Lung microvascular endothelial cell (primary cell): ENCODE measurements at places on chromosomes 13 and 19. TPM values are rescaled to one million over a fixed set of nuclear protein-coding genes. Genes with fewer than 3 reads are reported as not detected.

- peak; percentile 84 for DNase-seq
Measured at GRCh38 chr13:24911133-24911908, 147.4 kb downstream of the RNF17 start.

GRCh38 chr13:105105471-105105870, 1430.0 kb downstream of the EFNB2 start:
- no peak for DNase-seq

DNA sequence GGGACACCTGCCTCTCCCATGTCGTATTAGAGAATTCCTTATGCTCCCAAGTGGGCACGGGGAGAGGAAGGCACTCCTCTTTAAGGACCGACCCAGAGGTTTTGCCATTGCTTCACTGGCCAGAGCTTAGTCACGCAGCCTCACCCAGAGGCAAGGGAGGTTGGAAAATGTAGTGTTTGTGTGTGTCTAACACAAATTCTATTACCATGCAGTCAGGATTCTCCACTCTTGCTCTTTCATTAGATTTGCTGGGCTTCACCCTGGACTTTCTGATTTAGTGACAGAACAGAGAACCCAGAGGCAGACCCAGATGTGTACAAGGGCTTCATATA, 14.6 kb upstream of the NCCRP1 start:
- no peak for DNase-seq

DNA sequence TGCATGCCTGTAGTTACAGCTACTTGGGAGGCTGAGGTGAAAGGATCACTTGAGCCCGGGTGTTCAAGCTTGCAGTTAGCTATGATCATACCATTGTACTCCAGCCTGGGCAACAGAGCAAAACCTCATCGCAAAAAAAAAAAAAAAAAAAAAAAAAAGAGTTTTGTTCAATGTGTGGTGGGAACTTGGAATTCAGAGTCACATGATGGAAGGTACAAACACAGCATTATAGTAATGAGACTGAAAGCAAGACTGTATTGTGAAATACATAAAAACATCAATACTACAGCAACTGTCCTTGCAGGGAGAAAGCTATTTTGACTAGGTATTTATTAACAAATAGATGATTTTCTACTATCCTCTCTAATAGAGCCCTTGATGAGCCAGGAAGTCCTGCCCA, 393.2 kb downstream of the DLEU7 start:
- no peak for DNase-seq

- peak; percentile 11 for DNase-seq
Measured at GRCh38 chr19:52398081-52398441, 412 bp downstream of the ZNF528 start.

DNA sequence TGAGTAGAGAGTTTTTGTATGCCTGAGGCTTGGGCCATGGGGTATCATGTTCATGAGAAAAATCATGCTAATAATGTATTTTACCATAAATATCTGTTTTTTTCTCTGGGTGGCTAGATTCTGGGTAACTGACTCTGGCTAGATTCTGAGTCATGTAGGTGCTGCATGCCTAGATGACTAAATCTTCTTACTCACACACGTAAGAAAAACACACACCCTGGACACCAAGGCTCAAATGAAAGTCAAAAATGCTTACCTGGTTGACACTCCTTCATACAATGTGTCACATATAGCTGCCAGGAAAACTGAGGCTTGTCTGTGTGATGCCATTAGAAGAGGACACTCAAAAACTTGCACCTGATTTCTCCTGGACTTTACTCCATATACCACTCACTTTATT, 597.4 kb upstream of the SLITRK1 start:
- DNase-seq, result no peak

GRCh38 chr13:112861876-112862615, 107.0 kb upstream of the MCF2L start:
- DNase-seq, result no peak

DNA sequence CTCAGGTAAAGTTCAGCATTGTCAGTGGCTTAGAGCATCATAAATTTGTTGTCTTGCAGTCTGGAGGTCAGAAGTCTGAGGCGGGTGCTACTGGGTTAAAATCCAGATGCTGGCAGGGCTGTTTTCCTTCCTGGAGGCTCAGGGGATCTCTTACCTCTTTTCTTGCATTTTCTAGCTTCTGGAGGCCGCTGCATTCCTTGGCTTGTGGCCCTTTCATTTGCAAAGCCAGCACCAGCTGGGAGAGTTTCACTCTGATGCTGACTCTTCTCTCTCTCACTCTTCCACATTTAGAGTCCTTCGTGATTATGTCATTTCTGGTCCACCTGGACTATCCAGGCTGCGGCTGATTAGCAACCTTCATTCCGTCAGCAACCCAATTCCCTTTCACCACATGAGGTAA, 38.1 kb upstream of the SLC10A2 start:
- no peak for DNase-seq

GRCh38 chr13:94798738-94799137, 86.4 kb upstream of the SOX21 start:
- DNase-seq, result no peak

DNA sequence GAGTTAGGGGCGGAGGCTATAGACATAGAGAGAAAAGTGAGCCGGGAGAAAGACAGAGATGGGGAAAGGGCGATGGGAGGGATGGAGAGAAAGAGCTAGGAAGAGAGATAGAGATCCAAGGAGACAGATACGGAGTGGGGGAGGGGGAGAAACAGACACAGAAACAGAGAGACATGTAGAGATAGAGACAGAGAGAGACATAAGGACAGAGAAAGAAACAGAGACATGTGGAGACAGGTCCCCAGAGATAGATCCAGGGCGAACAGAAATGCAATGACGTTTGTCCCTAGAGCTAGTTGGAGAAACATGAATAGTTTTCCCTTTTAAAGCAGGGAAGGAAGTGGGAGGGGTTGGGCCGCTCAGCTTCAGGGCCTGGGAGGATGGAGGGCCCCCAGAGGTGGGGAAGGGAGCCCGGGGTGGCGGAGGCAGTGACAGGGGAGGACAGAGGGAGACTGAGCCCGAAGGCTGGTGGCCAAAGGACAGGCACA, 4.6 kb downstream of the PPP1R14A start:
- peak; percentile 27 for DNase-seq

DNA sequence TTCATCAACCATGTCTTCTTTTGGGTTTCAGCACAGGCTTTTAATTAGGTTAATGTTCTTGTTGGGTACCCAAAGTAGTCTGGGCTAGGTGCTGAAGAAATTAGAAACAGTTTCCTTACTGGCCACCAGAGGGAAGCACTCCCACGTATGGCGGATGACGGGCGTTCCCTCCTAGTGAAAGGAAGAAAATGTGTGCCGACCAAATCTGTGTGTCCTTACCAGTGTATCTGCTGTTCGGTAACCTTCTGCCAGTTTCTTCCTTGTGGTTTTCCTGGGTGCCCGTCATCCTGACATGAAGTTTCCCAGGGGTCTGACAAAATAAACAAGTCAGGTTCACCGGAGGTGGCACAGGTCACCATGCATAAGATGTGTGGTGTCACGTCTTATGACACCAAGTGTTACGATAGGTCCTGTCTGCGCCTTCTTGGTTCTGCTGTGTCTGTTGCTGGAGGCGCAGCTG, 6.0 kb upstream of the WDR88 start:
- peak; percentile 80 for DNase-seq

- DNase-seq, result no peak
Measured at GRCh38 chr19:13484166-13484565, 22.1 kb downstream of the CACNA1A start.

The ZNF90 gene
- 0.60 and 0.65 TPM in 2 replicates for total RNA-seq

The CACNG6 gene
- 0.20 and 1.5 TPM in 2 replicates for total RNA-seq

The KCNJ14 gene
- under 0.01 and 0.20 TPM in 2 replicates for total RNA-seq

The CYP2F1 gene
- not detected in 2 replicates for total RNA-seq
